ENCODE measurements at places on chromosomes 1 and 21. TPM values are rescaled to one million over a fixed set of nuclear protein-coding genes. Genes with fewer than 3 reads are reported as not detected.

DNA sequence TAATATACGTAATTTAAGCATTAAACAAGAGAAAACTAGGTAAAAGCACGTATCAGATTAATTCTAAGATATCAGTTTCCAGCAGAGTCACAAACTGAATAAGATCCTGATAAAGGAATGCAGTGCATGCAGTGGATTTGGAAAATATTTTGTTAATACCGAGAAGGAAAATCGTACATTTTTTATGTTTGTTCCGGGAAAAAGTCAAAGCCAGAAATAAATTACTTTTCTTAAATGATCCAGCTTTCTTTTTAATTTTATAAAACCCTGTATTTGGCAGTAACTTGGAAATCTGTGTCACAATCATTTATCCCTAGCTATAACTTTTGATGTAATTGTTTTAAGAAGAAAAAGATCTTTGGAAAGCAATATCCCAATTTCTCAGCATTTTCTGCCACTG lies 955 bp downstream of the PALMD start:
- DNase-seq: no peak
- no peaks in the 10 kb centered on the region for H3K36me3 ChIP-seq
- H3K27me3 ChIP-seq: no peaks in the 10 kb centered on the region
- no peak overlapping the region for H3K27ac ChIP-seq
- no peaks in the 10 kb centered on the region for H3K4me1 ChIP-seq

GRCh38 chr1:198437332-198437731 lies 103.1 kb downstream of the ATP6V1G3 start:
- no peak overlapping the region for H3K4me3 ChIP-seq
- no peaks in the 10 kb centered on the region for H3K27me3 ChIP-seq
- DNase-seq: no peak
- H3K27ac ChIP-seq: no peak overlapping the region
- H3K4me1 ChIP-seq: no peaks in the 10 kb centered on the region

GRCh38 chr1:46650491-46650890 lies 17.7 kb downstream of the ATPAF1 start:
- no peaks in the 10 kb centered on the region for H3K27me3 ChIP-seq
- H3K36me3 ChIP-seq: peaks cover 8% of the 10 kb centered on the region
- no peak overlapping the region for H3K4me3 ChIP-seq
- H3K4me1 ChIP-seq: no peaks in the 10 kb centered on the region
- no peak overlapping the region for H3K27ac ChIP-seq
- no peak for DNase-seq

TMEM200B gene
- total RNA-seq: 18.9 TPM

DNA sequence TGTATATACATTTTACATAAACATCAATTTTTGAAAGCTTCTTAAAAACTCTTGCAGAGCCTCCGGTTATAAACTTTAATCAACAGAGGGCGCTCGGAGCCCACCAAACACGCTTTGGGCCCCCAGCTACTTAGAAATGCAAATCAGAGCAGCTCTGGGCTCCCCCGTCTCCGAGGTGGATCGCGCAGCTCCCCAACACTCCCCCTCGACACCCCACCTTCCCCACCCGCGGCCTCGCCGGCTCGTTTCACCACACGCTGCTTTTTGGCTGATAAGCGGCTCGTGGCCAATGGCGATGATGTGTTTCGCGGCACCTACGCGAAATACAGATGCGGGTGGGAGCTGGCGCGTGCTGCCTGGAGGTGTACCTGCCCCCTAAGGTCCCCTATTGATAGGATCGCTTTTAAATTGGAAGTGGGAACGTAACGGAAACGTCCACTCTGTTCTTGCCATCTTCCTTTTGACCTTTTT lies 1.7 kb upstream of the KIF26B start:
- H3K4me3 ChIP-seq: peak overlapping the region; percentile 33
- H3K36me3 ChIP-seq: no peaks in the 10 kb centered on the region
- H3K27me3 ChIP-seq: no peaks in the 10 kb centered on the region
- no peaks in the 10 kb centered on the region for H3K4me1 ChIP-seq
- H3K27ac ChIP-seq: no peak overlapping the region
- peak; percentile 53 for DNase-seq

DNA sequence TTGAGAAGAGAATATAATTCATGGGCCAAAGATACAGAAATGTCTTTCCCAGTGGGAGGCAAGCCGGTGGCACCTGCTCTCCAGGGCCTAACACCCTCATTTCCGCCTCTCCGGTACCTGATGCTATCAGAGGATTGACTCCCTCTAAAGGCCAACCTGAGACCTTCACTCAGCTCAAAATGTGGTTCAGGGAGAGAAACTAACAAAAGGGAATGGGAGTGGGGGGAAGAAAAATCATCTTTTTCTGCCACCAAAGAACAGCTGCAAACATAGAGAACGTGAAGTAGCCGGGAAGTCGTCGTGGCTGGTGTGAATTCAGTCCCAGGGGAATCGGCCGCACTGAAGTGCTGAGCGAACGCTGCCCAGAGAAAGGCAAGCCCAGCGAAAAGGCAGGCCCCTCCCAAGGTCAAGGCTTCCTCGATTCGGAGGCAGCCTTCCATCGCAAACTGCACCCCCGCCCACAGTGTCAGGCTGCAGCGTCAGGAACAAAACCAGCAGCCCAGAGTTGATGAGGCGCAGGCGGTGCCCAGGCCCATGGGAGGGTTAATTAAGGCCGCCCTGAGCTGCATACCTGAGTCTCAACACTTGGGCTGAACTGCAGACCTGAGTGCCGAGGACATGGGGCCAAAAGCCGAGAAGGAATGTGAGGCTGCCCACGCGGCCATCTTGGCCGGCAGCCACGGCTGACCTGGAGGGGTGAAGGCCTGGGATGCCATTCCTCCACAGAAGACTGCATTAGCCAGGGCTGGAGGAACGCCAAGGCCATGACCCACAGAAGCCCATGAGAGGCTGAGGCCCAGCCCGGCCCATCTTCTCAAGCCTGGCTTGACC lies 160.2 kb downstream of the PSMG1 start:
- no peaks in the 10 kb centered on the region for H3K4me1 ChIP-seq
- H3K27me3 ChIP-seq: no peaks in the 10 kb centered on the region
- no peak overlapping the region for H3K4me3 ChIP-seq
- H3K36me3 ChIP-seq: no peaks in the 10 kb centered on the region

DNA sequence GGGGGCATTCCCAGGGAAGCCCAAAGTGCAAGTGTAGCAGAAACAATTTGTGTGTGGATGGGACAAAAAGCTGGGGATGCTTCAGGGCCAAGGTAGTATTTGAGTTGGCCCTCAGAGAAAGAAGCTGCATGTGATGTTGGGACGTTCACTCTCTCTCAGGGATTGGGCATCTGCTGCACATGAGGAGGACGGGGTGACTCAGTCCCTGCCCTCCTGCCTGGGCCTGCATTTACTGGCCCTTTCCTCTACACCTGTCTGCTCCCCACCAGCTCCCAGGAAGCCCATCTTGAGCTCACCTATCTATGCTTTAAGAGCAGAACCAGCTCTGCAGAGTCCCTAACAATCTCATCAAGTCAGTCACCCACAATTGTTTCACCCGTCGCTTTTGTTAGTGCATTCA lies 23.5 kb upstream of the MPZL1 start:
- DNase-seq: no peak
- H3K27ac ChIP-seq: no peak overlapping the region
- H3K36me3 ChIP-seq: no peaks in the 10 kb centered on the region
- H3K4me1 ChIP-seq: peaks cover 4% of the 10 kb centered on the region
- H3K4me3 ChIP-seq: no peak overlapping the region
- H3K27me3 ChIP-seq: no peaks in the 10 kb centered on the region

RPTN gene
- total RNA-seq: not detected

DNA sequence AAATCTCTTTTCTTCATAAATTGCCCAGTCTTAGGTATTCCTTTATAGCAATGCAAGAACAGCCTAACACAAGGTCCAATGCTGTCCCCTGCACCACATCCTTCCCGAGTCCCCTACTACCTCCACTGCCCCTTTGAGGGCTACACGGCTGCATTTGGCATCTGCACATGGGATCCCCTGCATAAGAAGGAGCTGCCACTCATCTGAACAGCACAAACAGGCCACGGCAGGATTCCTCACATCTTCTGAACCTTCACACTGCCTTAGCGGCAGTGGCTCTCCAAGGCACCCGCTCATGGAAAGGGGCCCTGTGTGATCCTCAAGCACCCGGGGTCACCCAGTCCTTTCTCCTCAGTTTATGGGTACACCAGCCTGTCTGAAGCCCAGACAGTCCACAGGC lies 29.2 kb upstream of the BACE2 start:
- H3K27me3 ChIP-seq: no peaks in the 10 kb centered on the region
- no peak overlapping the region for H3K4me3 ChIP-seq
- H3K4me1 ChIP-seq: no peaks in the 10 kb centered on the region
- no peak overlapping the region for H3K27ac ChIP-seq

GRCh38 chr1:53807916-53808315 lies 30.2 kb downstream of the NDC1 start:
- no peaks in the 10 kb centered on the region for H3K27me3 ChIP-seq

DNA sequence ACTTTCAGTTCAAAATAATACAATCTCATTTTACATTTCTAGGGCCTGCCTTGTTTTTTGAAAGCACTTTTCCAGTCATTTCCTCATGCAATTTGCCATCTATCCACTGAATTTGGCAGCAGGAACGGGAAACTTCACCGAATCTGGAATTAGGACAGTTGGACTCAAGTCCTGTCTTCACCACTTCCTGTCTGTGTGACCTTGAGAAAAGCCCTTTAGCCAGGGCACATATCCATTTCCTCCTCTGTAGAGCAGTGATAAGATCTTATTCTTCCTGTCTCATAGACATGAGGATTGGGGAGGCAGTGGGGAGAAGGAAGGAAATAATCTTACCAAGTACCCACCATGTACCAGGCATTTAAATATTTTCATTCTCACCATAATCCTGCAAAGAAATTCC lies 12.0 kb downstream of the VAV3 start:
- no peak for DNase-seq
- no peak overlapping the region for H3K4me3 ChIP-seq
- H3K27ac ChIP-seq: no peak overlapping the region

GRCh38 chr1:10561955-10562354 lies 87.2 kb downstream of the PEX14 start:
- no peaks in the 10 kb centered on the region for H3K36me3 ChIP-seq
- H3K4me3 ChIP-seq: no peak overlapping the region
- no peak for DNase-seq
- H3K4me1 ChIP-seq: no peaks in the 10 kb centered on the region
- no peaks in the 10 kb centered on the region for H3K27me3 ChIP-seq
- H3K27ac ChIP-seq: no peak overlapping the region

TMEM82 gene
- total RNA-seq: not detected

SLC37A1 gene
- 6.5 TPM for total RNA-seq

GRCh38 chr1:166844791-166845190 lies 5.5 kb downstream of the POGK start:
- DNase-seq: no peak
- H3K27me3 ChIP-seq: no peaks in the 10 kb centered on the region
- H3K4me3 ChIP-seq: no peak overlapping the region
- peaks cover 6% of the 10 kb centered on the region for H3K4me1 ChIP-seq

SLC45A1 gene
- total RNA-seq: 8.7 TPM

GRCh38 chr1:25572708-25573590 lies 29.5 kb downstream of the LDLRAP1 start:
- H3K4me1 ChIP-seq: peaks cover 1% of the 10 kb centered on the region
- DNase-seq: no peak
- no peak overlapping the region for H3K4me3 ChIP-seq
- no peaks in the 10 kb centered on the region for H3K27me3 ChIP-seq
- no peaks in the 10 kb centered on the region for H3K36me3 ChIP-seq

- no peak overlapping the region for H3K4me3 ChIP-seq
- DNase-seq: no peak
- peaks cover 8% of the 10 kb centered on the region for H3K36me3 ChIP-seq
- H3K4me1 ChIP-seq: no peaks in the 10 kb centered on the region
- H3K27ac ChIP-seq: no peak overlapping the region
Measured at GRCh38 chr1:53890522-53890941, 935 bp upstream of the YIPF1 start.

DNA sequence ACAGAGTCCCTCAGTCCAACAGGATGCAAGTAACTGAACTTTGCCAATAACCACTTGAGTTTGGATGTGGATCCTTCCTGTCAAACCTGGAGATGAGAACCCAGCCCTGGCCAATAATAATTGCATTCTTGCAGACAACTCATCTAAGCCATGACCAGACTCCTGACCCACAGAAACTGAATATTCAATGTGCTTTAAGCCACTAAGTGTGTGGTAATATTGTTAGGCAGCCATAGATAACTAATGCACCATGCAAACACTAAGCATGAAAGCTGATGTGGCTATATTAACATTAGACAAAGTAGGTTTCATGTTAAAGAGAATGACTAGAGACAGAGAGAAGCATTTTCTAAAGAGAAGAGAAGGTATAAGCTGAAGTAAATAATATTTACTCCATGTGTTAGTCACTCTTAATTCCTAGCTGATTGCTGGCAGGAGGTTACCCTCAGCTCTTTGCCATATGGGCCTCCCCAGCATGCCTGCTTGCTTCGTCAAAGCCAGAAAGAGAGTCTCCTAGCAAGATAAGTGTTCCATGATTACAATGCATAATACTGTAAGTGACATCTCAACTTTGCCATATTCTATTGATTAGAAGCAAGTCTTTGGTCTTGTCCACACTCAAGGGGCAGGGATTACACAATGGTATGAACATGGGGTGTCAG lies 276.4 kb upstream of the PLXNA2 start:
- H3K27ac ChIP-seq: no peak overlapping the region
- no peaks in the 10 kb centered on the region for H3K27me3 ChIP-seq
- no peak for DNase-seq
- no peaks in the 10 kb centered on the region for H3K4me1 ChIP-seq
- no peak overlapping the region for H3K4me3 ChIP-seq

GRCh38 chr1:174219606-174220370 lies 60.5 kb downstream of the RABGAP1L start:
- no peaks in the 10 kb centered on the region for H3K27me3 ChIP-seq
- H3K36me3 ChIP-seq: no peaks in the 10 kb centered on the region
- H3K27ac ChIP-seq: no peak overlapping the region
- no peaks in the 10 kb centered on the region for H3K4me1 ChIP-seq

- H3K4me3 ChIP-seq: no peak overlapping the region
- no peaks in the 10 kb centered on the region for H3K36me3 ChIP-seq
- no peak for DNase-seq
- no peaks in the 10 kb centered on the region for H3K4me1 ChIP-seq
- H3K27ac ChIP-seq: no peak overlapping the region
Measured at GRCh38 chr1:172898866-172899265, 151.9 kb downstream of the TNFSF18 start.

OR2L13 gene
- total RNA-seq: not detected

TEX50 gene
- total RNA-seq: not detected

DNA sequence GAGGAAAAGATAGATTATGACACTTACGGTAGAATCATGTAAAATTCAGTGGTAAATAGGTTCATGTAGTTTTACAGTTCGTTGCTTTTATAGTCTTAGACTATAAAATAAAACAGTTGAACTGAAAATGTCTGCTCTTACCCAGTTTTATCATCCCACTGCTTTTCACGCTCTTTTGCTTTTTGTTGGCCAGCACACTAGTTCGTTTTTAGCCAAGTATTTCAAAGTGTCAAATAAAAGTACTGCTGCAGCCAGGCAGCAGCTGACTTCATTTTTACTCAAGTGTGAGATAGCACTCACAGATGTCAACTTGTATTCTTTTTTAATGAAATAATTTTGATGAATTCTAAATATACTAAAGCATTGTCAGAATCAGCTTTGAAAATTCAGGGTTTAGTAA lies 18.5 kb upstream of the BTG3 start:
- H3K27ac ChIP-seq: no peak overlapping the region
- H3K27me3 ChIP-seq: no peaks in the 10 kb centered on the region
- H3K4me3 ChIP-seq: no peak overlapping the region
- DNase-seq: no peak
- no peaks in the 10 kb centered on the region for H3K36me3 ChIP-seq
